ENCODE measurements at places on chromosomes 2 and 18. TPM values are rescaled to one million over a fixed set of nuclear protein-coding genes. Genes with fewer than 3 reads are reported as not detected.
A peak's percentile ranks its signal among the peaks of the same experiment; 100 is the strongest.

DNA sequence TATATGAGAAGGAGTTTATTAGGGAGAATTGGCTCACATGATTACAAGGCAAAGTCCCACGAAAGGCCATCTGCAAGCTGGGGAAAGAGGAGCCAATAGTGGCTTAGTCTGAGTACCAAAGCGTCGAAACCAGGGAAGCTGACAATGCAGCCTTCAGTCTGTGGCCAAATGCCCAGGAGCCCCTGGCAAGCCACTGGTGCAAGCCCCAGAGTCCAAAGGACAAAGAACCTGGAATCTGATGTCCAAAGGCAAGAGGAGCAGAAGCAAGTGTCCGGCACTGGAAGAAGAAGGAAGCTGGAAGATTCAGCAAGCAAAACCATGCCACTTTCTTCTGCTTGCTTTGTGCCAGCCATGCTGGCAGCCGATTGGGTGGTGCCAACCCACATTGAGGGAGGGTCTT, 74.3 kb upstream of the NPAS2 start:
- DNase-seq: no peak

- no peak for DNase-seq
Measured at GRCh38 chr2:194674043-194674442, 983.0 kb upstream of the SLC39A10 start.

- DNase-seq: no peak
Measured at GRCh38 chr2:48134704-48135103, 228.4 kb upstream of the FBXO11 start.

- DNase-seq: no peak
Measured at GRCh38 chr18:79876497-79876896, 75.0 kb downstream of the SLC66A2 start.

GRCh38 chr2:167794554-167795255, 452.7 kb downstream of the STK39 start:
- no peak for DNase-seq

DNA sequence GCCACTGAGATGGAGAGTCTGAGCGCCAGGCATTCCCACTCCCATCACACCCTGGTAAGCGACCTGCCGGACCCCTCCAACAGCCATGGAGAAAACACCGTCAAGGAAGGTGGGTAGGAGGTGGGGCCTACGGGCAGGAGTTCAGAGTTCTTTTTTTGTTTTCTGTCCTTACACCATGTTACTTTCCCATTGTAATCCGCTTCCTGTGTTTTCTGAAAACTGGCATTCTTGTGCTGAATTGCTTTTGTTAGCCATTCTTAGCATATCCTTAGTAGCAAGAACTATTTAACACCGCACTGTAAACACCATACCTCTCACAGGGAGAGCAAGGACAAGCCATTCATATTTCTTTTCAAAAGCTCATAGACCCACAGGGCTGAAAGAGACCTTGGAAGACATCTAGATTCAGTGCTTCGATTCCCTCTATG, 46.2 kb downstream of the UNC80 start:
- peak; percentile 10 for DNase-seq

- DNase-seq: no peak
Measured at GRCh38 chr18:5150894-5151293, 46.2 kb downstream of the AKAIN1 start.

- DNase-seq: no peak
Measured at GRCh38 chr2:35228584-35228983, 1127.0 kb upstream of the CRIM1 start.

GRCh38 chr2:85327160-85327821, 498 bp downstream of the TGOLN2 start:
- DNase-seq: no peak

- no peak for DNase-seq
Measured at GRCh38 chr18:76456018-76456750, 38.9 kb downstream of the ZNF516 start.

- no peak for DNase-seq
Measured at GRCh38 chr2:158041400-158041799, 60.3 kb upstream of the UPP2 start.

- no peak for DNase-seq
Measured at GRCh38 chr2:153780241-153780640, 91.5 kb upstream of the GALNT13 start.

Gene COL3A1
- total RNA-seq: 0.92 TPM

Gene CDK5R2
- not detected for total RNA-seq

Gene GCG
- not detected for total RNA-seq

Gene UGT1A3
- not detected for total RNA-seq

Gene SPHKAP
- not detected for total RNA-seq

Gene C2orf72
- not detected for total RNA-seq

Gene C2orf80
- total RNA-seq: not detected

Gene SLC5A7
- total RNA-seq: not detected

Gene PSMD14
- 144 TPM for total RNA-seq

Gene HOXD1
- total RNA-seq: 0.07 TPM

All from pulmonary artery endothelial cell (primary cell).